Left forelimb (tissue), 1 donor: ENCODE measurements at places on chromosomes 6 and 20.
A peak's percentile ranks its signal among the peaks of the same experiment; 100 is the strongest.

- no peak for DNase-seq
Observed at GRCh38 chr6:110776413-110776812, 38.9 kb downstream of the CDK19 start.

GRCh38 chr6:137409266-137409777 is 84.9 kb downstream of the OLIG3 start:
- DNase-seq = no peak

DNA sequence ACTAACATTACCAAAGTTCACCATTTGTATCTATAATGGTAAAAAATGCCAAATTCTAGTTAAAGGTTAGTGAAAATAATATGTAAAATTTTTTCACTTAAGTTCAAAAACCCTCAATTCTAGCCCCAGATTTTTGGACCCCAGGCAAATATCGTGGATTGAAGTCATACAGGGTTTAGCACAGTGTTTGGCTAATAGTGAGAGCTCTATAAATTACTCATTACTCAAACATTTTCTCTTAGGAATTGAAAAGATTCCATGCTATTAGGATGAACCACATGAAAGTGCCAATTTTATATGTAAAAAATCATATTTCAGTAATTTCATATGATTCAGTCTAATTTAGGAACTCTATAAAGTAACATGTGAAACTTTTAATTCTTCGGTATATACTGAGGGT is 170.3 kb upstream of the PREP start:
- no peak for DNase-seq

- no peak for DNase-seq
Observed at GRCh38 chr6:113600551-113601339, 256.4 kb upstream of the MARCKS start.

GRCh38 chr6:45822873-45823272 is 192.8 kb downstream of the CLIC5 start:
- no peak for DNase-seq

GRCh38 chr6:39488255-39488879 is 165.9 kb upstream of the KCNK16 start:
- no peak for DNase-seq

DNA sequence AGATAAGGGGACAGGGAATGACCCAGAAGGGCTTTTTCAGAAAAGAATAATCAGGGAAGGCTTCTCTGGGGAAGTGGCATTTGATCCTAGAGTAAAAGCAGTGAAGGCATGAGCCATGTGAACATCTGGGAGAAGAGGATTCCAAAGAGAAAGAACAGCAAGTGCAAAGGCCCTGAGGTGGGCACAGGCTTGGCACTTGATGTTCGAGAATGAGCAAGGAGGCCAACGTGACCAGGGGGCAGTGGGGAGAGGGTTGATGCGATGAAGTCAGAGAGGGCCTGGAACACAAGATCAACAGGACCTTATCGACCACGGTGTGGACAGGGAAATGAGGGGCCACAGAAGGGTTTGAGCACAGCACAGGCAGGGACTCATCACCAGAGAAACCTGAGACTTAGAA is 5.8 kb downstream of the GRM4 start:
- no peak for DNase-seq

- DNase-seq = no peak
Observed at GRCh38 chr6:35089216-35089934, 51.8 kb downstream of the TCP11 start.

GRCh38 chr6:107124934-107125348 is 9.6 kb upstream of the BEND3 start:
- DNase-seq = no peak

GRCh38 chr20:9035126-9035525 is 33.8 kb upstream of the PLCB4 start:
- no peak for DNase-seq

DNA sequence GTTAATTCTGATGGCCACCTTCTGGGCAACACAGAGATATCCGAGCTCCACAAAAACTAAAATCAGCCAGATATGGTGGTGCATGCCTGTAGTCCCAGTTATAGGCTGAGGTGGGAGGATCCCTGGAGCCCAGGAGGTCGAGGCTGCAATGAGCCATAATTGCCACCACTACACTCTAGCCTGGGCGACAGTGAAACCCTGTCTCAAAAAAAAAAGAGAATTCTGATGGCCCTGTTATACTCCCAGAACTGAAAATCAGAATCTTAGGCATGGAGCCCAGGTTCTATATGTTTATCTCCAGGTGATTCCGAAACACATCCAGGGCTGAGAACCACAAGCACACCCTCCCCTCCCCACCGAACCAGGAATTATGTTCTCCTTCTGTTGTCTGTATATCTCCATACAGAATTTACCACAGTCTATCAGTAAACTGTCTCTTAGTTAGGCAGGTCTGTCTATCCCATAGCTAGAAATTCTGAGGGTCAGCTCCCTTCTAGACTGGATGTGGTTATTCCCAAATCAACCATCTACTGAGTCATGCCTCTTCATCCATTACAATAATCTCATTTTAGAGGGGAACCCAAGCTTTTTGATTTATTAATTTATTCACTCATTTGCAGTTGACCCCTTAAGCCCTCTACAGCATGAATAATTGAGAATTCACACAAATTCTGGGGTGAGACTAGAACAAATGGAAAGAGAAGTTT is 24.8 kb upstream of the CCND3 start:
- DNase-seq = no peak

GRCh38 chr20:21228511-21228910 is 74.6 kb upstream of the XRN2 start:
- DNase-seq = no peak

GRCh38 chr20:19594896-19595295 is 163.2 kb upstream of the RIN2 start:
- DNase-seq = no peak

DNA sequence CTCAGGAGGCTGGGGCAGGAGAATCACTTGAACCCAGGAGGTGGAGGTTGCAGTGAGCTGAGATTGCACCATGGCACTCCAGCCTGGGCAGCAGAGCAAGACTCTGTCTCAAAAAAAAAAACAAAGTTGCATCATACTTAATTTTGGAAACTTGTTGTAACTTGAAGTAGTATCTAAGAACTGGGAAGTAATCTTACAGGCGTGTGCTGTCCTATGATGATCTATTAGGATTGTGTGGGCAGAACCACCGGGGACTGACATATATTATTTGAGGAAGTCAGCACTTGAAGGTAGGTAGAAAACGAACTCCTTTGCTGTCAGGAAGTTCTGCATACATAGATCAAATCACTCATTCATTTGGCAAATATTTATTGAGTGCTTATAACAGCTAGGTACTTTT is 188.5 kb downstream of the ZNF217 start:
- DNase-seq = no peak

- peak; percentile 18 for DNase-seq
Observed at GRCh38 chr6:167781066-167781767, 45.5 kb upstream of the AFDN start.

GRCh38 chr6:166419286-166419685 is 36.5 kb upstream of the MPC1 start:
- DNase-seq = no peak

DNA sequence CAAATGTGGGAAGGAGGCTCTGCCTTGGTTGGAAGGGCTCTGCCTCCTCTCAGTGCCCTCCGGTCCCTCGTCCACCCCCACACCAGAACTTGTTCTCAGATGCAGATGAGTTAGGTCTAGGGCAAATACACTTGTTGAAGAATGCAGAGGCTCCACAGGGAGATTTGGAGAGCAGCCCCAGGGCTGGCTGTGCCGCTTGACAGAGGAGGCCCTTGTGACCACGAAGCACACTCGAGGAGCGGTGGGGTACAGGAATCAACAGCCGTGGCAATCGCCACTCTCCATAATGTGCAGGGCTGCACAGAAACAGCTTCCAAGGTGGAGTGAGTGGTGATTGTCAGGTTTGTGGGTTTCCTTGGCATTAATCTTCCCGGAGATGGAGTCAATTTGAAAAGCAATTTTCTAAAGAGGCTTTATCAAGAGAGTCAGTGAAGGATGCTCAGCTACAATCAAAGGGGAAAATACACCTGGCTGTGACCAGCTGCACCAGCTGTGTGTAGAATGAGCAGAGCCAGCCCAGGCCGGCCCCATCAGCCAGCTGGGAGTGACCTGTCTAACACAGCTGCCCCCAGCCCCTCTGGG is 59.5 kb downstream of the BFSP1 start:
- DNase-seq = no peak

DNA sequence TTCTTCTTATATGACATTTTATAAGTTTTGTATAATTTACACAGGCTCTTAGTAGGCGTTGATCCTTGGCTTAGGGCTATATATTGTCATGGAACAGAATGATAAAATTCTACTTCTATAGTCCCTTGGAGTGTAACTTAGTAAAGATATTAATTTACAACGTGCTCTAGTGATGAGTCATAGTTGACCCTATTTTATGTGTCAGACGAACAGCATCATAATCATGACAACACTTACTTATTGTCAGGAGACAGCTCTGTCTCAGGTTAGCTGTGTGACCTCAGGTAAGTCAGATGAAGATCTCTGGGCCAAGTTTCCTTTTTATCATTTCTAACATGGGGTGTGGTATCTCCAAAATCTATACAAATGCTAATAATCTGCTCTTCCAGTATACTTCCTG is 473.5 kb downstream of the UTRN start:
- no peak for DNase-seq

GRCh38 chr20:50759678-50760077 is 28.3 kb downstream of the PARD6B start:
- DNase-seq = no peak

- DNase-seq = no peak
Observed at GRCh38 chr6:148854096-148854495, 107.3 kb downstream of the UST start.

- DNase-seq = no peak
Observed at GRCh38 chr6:160940197-160940596, 51.4 kb upstream of the MAP3K4 start.

GRCh38 chr20:57391439-57392301 is 474 bp downstream of the RBM38 start:
- no peak for DNase-seq

GRCh38 chr6:156280065-156280464 is 497.1 kb upstream of the ARID1B start:
- DNase-seq = no peak

- DNase-seq = no peak
Observed at GRCh38 chr6:95352064-95352795, 225.1 kb upstream of the MANEA start.

DNA sequence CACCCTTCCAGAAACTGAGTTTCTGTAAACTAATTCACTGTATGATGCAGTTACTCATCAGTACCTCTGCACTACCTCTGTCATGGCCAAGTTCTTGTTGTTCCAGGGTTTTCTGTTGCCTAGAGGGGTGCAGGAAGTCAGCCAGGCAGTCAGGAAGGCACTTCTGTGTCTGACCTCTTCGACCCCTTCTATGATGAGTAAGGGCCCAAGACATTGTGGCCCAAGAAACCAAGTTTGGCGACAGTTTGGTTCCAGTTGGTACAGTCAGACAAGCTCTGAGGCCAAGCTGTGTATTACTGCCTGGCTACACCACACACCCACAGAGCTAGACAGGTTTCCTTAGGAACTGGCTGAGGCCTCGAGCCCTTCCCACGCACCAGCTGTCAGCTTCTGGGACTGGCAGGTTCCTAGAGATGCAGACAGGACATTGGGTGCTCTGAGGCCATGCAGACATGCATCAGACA is 41.2 kb downstream of the TRAF3IP2 start:
- DNase-seq = no peak

- no peak for DNase-seq
Observed at GRCh38 chr20:36820928-36821327, 47.4 kb upstream of the DSN1 start.

GRCh38 chr20:58839474-58839874 is 11.2 kb downstream of the GNAS-AS1 start:
- no peak for DNase-seq

GRCh38 chr20:58143531-58143930 is 84.9 kb downstream of the ANKRD60 start:
- DNase-seq = peak; percentile 31

- DNase-seq = peak; percentile 78
Observed at GRCh38 chr6:75602246-75603105, 796 bp downstream of the SENP6 start.

GRCh38 chr6:20438462-20439070 is 36.9 kb downstream of the E2F3 start:
- no peak for DNase-seq
